ENCODE measurements at places on chromosomes 13 and 19.

DNA sequence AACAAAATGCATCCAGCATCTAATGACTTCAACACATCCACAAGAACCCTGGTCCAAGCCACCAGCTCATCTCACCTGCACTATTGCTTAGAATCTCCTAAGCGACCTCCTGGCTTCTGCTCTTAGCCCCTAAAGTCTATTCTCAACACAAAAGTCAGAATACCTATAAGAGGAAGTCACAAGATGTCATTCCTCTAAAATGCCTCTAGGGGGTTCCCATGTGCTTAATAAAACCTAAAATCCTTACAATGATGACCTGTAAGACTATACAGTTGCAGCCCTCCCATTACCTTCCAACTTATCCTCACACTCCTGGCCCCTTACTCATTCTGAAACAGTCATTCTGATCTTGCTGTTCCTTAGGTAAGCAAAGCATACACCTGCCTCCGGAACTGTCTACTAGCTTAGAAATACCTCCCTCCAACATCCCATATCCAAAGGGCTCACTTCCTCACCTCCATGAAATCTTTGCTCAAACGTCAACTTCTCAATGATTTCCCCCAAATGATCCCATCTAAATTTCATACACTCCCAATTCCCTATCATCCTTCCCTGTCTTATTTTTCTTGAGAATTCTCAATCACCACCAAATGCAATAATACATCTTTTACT lies 10.0 kb downstream of the ATP7B start:
- DNase-seq = no peak

GRCh38 chr13:73060251-73061160 lies 1.7 kb downstream of the KLF5 start:
- DNase-seq = peak; percentile 39

- DNase-seq = no peak
Observed at GRCh38 chr13:101626925-101627555, 174.6 kb downstream of the ITGBL1 start.

DNA sequence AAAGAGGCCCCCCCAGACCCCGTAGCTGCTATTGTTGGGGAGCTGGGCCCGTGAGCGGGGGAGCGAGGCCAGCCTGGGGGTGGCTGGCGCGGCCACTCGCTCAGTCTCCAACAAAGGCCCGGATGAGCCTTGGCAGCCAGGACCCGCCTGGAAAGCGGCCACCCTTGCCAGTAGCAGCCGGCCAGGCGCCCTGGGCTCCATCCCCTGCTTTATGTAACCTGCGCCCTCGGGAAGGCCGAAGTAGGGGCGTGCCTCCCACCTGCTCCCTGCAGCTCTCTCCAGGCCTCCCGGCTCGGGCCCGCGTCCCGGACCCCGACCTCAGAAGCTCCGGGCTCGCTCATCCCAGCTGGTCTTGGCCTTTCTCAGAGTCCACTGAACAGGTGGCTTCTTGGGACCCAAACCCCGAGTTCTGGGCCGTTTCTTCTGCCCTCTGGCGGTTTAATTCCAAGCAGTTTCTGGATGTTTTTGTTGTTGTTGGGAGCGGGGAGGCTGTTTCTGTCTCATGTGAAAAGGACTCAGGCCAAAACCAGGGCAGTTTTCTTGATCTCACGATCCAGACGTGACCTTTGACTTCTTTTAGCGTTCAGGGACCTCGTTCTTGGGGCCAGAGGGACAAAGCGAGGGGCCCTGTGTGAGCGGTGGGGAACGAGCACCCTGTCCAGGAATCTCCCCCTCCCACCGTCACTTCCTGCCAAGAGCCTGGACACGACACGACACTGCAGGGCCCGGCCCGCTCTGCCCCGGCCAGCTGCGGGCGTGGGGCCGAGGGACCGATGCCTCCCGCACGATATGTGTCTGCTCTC lies 1.2 kb downstream of the CDC34 start:
- DNase-seq = no peak

GRCh38 chr13:59771272-59771671 lies 392.5 kb downstream of the DIAPH3 start:
- no peak for DNase-seq

- DNase-seq = no peak
Observed at GRCh38 chr13:22219709-22220108, 548.8 kb downstream of the FGF9 start.

GRCh38 chr13:113748101-113748861 lies 10.7 kb upstream of the TMEM255B start:
- DNase-seq = no peak

GRCh38 chr19:3319643-3320353 lies 46.6 kb upstream of the NFIC start:
- DNase-seq = no peak

- no peak for DNase-seq
Observed at GRCh38 chr19:35295792-35296462, 4.0 kb downstream of the MAG start.

GRCh38 chr13:101218484-101218883 lies 197.8 kb downstream of the NALCN start:
- no peak for DNase-seq

- no peak for DNase-seq
Observed at GRCh38 chr13:111639196-111639705, 318.8 kb downstream of the TEX29 start.

DNA sequence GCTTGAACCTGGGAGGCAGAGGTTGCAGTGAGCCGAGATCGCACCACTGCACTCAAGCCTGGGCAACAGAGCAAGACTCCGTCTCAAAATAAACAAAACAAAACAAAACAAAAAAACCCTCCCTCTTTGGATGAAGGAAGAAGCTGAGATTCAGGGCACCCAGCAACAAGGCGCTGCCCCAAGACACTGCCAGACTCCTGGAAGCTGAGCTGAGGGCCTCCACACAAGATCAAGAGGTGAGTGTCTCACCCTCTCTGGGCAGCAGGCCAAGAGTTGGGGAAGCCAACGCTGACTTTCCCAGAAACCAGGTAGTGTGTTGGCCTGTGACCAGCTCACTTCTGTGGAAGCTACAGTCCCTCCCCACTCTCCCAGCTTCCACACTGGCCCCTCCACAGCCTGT lies 3.7 kb upstream of the TYROBP start:
- no peak for DNase-seq

GRCh38 chr19:16161840-16162239 lies 11.5 kb downstream of the CIB3 start:
- DNase-seq = no peak

DNA sequence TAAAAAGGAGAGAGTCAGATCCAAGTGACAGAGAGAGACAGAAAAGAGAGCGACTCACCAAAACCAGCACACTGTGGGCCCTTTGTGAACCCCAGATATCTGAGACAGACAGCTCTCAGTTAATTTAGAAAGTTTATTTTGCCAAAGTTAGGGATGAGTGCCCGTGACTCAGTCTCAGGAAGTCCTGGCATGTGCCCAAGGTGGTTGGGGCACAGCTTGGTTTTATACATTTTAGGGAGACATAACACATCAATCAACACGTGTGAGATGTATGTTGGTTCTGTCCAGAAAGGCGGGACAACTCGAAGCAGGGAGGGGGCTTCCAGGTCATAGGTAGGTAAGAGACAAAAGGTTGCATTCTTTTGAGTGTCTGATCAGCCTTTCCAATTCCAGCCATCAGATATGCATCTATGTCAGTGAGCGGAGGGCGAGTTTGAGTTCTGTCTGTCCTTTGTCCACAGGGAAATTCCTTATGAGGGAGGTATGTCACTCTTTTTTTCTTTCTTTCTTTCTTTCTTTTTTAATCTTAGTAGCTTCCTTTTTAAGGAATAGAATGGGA lies 37.2 kb upstream of the ATP11A start:
- DNase-seq = no peak

DNA sequence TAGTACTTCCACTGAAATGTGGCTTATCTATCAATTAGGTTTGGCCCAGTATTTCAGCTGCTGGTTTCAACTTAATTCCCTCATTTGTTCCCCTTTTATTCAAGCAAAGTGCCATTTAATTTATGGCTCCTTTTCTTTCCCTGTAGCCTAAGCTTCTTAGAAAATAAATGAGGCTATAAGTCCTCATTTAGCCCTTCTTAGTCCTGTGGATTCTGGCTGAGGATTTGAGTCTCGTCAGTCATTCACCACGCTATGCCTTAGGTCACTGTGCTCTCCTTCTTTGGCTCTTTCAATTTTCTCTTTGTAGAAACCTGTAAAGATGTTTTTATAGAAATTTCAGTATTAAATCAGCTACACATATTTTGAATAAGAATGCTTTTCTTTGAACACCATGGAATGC lies 579.1 kb downstream of the GPC6 start:
- DNase-seq = no peak

GRCh38 chr19:39497701-39497995 lies 1.1 kb upstream of the DLL3 start:
- DNase-seq = no peak

GRCh38 chr13:94657167-94657566 lies 55.2 kb downstream of the SOX21 start:
- DNase-seq = no peak

DNA sequence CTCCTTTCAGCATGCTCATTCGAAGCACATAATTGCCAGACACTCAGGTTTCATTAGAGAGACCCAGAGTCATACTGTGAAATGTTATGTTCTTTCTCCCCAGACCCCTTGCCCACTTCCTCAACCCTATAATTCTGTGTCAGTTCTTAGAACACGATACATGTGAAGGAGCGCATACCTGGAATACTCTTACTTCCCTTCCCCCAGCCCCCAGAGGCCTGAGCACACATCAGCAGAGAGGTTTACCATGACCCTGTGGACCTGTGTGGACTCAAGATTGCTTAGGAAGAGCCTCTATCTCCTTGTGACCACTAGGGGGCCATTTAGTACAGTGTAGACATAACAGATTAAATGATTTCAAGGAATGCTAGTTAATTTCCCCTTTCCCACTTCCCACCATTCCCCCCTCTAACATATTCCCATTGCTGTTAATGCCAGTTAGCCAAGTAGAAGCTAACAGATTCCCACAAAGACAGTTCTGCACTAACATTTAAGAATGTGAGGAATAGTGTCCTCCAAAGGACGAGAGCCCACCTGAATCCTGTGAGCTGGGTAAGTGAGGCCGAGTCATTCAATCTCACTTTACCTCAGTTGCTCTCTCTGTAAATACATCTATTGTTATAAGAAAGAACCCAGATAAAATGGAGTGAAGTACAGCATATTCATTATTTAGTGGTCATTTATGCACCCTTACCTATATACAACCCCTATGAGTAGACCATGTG lies 154.2 kb upstream of the MAB21L1 start:
- DNase-seq = peak; percentile 25

- DNase-seq = no peak
Observed at GRCh38 chr19:23002690-23003422, at the start of gene ZNF728. TSS of gene ZNF728 (minus strand) at chr19:23003176. CDS start at chr19:23003030, 146 bp downstream.

GRCh38 chr19:33705090-33705847 lies 83.5 kb downstream of the CHST8 start:
- DNase-seq = no peak

GRCh38 chr13:42569576-42570344 lies 4.2 kb upstream of the TNFSF11 start:
- no peak for DNase-seq

DNA sequence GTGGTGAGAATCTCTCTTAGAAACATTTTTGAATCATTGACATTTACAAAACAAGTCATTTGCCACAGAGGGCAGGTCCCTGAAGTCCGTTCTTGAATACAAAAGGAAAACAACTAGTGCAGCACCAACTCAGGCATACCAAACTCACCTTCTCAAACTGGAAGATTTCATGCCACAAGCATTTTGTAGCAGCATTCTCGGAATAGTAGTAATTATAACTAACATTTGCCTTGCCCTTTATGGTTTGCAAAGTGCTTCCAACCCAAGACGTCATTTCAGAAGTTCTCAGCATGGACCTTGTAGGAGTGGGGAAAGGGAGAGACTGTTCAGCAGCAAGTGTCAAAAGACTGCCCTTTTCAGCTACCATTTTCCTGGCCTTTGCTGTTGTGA lies 344.6 kb downstream of the RFC3 start:
- no peak for DNase-seq

DNA sequence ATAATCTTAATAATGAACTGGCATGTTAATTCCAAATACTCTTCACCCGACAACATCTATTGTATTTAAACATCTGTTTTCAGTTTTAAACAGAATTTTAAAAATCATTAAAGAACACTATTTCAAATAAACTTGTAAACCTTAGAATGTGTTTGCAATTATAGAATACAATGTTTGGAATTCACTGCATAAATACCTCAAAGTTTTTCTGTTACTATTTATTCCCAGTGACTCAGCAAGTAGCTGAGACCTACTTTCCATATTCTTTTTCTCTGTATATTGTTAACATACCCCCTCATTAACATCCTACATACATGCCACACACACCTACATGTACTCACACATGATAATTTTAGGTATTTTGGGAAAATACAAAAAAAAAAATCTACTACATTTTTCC lies 1134.3 kb downstream of the SLITRK1 start:
- DNase-seq = no peak

DNA sequence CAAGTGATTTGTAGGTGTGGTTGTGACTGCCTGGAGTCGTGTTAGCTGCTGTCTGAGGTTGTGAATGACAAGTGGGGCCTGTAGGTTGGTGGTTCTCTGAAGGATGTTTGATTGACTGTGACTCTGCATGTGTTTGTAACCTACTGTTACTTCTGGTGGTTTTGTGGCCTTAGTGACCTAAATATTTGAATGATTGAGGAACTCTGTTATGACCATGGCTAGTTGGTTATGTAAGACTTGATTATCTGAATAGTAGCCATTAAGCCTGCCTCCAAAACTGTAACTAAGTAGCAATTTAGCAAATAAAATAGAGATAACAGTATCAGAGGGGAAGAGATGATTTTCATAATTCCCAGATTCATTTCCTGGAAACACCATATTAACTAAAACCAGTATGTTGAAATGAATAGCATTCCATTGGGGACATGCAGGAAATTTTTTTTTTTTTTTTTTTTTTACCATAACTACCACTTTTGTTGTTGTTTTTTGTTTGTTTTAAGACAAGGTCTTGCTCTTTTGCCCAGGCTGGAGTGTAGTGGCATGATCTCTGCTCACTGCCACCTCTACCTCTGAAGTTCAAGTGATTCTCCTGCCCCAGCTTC lies 865 bp downstream of the ZNF382 start:
- no peak for DNase-seq

- DNase-seq = no peak
Observed at GRCh38 chr19:32719611-32720059, at the start of gene TDRD12. TSS of gene TDRD12 (plus strand) at chr19:32719767. CDS start at chr19:32720073, 306 bp downstream.

- DNase-seq = no peak
Observed at GRCh38 chr13:89822467-89822866, 1525.0 kb upstream of the MIR17HG start.

DNA sequence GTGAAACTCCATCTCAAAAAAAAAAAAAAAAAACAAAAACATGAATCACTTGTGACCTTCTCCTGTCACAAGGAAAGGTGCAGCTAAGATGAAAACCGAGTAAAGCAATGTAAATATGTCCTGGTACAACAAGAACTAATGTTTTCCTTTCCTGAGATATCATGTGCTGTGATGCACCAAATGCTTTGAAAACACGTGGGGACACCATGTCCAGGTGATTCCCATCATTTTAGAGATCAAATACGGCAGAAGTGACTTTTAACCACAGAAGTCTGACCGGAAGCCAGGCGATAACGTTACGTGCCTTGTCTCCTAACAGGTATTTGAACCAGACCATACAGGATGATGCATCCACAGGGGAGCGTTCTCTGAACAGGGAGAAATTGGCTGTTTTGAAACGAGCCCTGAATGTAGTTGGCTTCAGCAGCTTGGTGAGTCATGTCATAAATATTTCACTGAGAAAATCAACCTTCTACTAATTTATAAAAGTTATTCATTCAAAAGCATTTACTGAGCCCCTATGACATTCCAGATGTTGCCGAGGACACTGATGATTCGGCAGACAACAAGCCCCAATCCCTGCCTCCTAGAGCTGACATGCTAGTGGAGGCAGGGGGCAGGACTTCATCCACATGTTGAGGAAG lies 328.1 kb downstream of the MYO16 start:
- DNase-seq = no peak

GRCh38 chr13:110817143-110817542 lies 97.7 kb downstream of the ANKRD10 start:
- no peak for DNase-seq
